Globus pallidus (tissue), 1 donor: ENCODE measurements at places on chromosomes 3 and 15.

- peak; percentile 20 for DNase-seq
Measured at GRCh38 chr3:71903112-71903495, 118.2 kb upstream of the PROK2 start.

GRCh38 chr15:95596496-95596895 is 734.0 kb upstream of the NR2F2 start:
- DNase-seq, result no peak

- no peak for DNase-seq
Measured at GRCh38 chr15:61382927-61383326, 153.8 kb upstream of the RORA start.

DNA sequence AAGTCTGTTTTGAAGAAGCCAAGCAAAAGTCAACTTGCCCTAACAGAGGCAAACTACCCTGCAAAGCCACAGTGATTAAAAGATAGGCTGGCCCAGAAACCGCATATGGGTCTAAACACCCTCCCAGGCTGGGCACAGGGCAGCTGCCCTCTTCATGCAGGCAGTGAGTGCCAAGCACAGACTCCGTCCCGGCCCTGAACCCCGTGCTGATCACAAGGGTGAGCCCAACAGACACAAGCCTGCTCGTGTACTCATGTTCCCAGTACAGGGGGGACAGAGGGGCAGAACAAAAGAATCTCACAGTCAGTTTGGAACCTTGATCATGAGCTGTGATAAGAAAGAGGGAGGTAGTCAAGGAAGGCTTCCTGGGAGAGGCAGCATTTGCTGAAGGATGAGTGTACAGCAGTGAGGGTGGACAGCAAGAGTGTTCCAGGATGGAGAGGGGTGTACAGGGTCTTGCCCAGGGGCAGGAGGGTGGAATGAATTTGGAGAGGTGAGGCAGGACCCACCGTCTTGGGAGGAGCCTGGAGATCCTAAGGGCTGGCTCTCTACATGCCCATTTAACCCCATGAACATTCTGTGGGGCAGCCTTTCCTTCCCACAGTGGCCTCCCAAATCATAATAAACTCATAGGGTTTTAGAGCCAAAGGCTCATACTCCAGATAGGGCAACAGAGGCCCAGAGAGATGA is 43.2 kb upstream of the PRR23E start:
- DNase-seq, result no peak

GRCh38 chr3:12400616-12401194 is 83.6 kb upstream of the TSEN2 start:
- peak; percentile 30 for DNase-seq

GRCh38 chr3:25781758-25782594 is 1.3 kb downstream of the NGLY1 start:
- no peak for DNase-seq
